Forelimb muscle (tissue), 1 donor: ENCODE measurements at places on chromosomes 7 and 10.

DNA sequence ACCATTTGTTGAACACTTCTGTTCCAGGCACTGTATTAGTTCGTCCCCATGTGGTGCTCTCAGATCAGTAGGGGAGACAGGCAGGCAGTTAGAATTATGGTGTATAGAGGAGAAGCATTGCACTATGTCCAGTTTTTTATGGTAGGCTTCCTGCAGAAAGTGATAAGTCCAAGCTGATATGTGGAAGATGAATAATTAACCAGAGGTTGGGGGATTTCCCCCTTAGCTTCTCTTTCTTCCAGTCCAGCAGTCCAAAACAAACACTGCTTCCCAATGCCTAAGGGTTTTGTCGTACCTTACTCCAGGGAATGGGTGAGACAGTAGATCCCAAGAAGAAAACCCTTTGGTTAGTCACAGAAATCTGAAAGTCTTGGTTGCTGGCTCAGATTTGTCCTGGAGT, 19.2 kb downstream of the HIF1AN start:
- no peak for DNase-seq

GRCh38 chr10:1274701-1275544, 218.7 kb downstream of the WDR37 start:
- no peak for DNase-seq

DNA sequence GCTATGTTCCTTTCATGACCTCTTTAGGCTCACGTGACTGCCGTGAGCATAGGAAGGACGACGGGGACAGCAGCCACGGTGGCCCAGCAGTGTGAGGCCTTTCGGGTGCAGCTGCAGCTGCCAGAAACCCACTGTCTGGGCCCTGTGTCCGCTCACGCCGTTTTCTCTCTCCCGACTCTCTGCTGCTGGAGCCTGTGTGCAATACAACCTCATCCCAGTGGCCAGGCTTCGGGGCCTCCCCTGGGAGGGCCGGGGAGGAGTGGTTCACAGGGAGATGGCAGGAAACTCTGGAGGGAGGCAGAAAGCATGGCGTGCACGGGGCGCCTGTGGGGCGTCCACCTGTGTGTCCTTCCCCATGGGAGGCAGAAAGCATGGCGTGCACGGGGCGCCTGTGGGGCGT, 38.6 kb downstream of the PFKP start:
- DNase-seq = no peak

DNA sequence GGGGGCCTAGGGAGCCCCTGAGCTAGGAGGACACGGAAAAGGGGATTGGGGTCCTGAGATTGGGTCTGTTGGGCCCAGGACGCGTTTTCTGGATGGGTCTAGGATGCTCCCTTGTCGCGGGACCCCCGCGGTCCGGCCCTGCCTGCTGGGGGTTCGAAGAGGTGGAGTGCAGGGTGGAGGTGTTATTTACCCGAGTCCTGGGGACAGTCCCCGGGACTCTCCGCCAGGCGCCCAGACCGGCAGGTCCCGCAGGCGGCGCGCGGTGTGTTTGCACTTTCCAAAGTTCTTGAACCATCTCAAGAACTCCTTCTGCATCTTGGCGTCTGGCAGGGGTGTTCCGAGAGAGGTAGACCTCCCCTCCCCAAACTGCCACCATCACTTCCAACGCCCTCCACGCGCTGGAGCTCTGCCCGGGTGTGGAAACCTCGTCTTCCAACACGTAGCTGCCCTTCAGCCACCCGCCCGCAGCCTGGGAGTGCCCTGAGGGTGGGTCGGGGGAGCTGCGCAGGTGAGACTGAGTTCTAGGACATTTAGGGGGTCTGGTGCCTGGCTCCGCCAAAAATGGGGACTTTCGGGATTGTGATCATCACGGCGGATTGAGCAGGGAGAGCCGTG, 569 bp downstream of the CAV1 start:
- DNase-seq = no peak

- DNase-seq = no peak
These were observed 27.8 kb downstream of the HEPACAM2 start for GRCh38 chr7:93198472-93198871.

GRCh38 chr10:62162261-62162981, 106.2 kb downstream of the RTKN2 start:
- DNase-seq = no peak

DNA sequence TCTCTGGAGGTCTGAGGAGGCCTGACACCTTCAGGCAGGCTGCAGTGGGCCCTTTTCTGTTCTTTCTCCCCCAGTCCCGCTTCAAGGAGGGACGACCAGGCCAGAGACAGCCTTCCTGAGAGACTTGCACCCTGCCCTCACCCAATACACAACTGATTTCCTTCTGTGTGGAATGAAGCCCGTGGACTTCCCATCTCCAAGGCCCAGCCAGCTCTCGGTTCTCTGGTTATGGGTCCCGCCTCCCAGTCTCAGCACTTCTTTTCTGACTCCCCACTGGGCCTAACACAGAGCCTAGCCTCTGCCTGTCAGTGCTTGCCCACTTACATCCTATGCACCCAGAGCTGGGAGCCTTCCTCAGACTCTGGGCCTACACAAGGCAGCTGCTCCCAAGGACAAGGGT, 24.1 kb upstream of the ADCYAP1R1 start:
- no peak for DNase-seq

GRCh38 chr7:151438864-151439601, 908 bp downstream of the CRYGN start:
- no peak for DNase-seq

DNA sequence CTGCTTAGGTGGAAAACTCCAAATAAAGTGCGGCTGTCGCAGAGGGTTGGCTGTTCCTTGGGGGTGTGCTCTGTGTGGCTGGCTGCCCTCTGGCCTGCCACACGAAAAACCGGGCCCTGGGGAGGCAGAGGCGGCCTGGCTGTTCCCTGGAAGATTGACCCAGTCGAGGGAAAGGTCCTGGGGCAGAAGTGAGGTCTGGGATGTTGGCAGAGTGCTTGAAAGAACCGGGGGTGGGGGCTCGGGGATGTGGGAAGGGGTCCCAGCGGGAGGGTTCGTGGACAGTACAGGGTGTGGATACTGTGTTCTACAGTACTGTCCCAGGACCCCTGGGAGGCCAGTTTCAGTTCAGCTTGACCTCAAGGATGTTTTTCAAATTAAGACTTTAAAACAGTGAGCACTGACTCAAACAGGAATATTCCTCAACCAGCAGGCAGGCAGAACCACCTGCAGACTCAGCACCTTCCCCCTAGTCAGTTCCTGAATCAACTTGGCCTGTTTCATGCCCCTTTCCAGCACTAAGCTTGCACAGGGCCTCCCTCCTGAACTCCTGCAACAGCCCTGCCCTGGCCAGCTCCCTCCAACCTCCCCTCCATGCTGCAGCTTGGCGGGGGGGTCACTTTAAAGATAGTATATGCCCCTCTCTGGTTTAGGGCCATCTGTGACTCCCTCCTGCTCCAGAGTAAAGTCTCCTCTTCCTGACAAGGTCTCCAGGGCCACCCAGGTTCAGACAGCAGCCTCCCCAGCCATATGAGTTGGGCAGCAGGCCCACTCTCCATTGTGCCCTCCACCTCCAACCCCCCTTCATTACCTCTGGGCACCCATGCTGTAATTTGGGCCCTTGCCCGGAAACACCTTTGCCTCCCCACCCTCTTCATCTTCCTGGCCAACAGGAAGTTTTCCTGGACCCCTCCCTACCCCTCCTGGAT, 3.2 kb upstream of the ATP6V1F start:
- no peak for DNase-seq

DNA sequence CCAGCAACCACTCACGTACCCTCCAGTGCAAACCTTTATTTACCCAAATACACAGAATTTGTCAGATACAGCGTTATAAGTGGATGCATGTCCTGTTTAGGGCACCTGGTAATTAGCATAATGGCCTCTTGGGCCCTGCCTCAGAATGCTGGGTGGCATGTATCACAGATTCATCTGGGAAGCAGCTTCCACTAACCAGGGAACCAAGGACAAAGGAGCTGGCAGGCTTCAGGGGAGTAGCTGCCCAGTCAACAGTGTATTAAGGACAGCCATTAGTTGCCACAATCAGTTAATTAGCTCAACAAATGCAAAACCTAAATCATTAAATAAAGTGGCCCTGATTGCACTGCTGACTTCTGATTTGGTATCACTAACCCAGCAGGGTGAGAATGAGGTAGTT, 105.7 kb downstream of the RAPGEF5 start:
- no peak for DNase-seq
